Stimulated activated CD4-positive, alpha-beta T cell treated with anti-CD3 and anti-CD28 coated beads, Interleukin-2, amount 100 ng/mL, for 24 hours (primary cell): ENCODE measurements at places on chromosomes 16 and 17.

- no peak for DNase-seq
These were observed 8.5 kb downstream of the GJD3 start for GRCh38 chr17:40355804-40356758.

GRCh38 chr17:66240013-66240412 is 10.8 kb upstream of the APOH start:
- no peak for DNase-seq

- no peak for DNase-seq
These were observed 12.3 kb upstream of the UBE2I start for GRCh38 chr16:1297018-1297696.

DNA sequence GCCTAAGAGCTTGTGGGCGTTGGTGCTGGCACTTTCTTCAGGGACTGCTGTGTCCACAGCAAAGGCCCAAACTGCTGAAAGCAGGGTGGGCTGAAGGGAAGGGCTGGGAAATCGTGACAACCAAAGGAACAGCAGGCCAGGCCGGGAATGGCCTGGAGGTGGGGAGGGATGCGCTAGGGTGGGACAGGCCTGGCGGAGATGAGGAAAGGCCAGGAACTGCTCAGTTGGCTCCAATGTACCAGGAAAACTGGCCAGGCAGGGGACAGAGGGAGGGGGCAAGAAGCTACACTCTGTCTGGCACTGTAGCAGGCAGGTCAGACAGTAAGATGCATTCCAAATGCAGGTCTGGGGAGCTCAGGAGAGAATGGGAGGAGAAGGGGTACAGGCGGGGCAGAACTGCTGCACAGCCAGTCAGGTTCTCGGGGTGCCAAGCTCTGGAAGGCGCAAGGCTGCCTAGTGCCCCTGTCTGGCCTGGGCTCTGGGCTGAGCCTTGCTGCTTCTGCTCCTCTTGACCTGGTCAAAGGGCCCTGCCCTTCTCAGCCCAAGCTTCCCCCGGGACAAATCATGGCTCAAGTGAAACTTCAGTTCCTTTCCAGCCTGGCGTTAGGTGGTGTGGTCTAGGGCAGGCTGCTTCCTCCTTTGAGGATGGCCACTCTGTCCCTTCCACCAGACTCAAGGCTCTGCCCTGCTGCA is 7.3 kb downstream of the PNMT start:
- DNase-seq: no peak

DNA sequence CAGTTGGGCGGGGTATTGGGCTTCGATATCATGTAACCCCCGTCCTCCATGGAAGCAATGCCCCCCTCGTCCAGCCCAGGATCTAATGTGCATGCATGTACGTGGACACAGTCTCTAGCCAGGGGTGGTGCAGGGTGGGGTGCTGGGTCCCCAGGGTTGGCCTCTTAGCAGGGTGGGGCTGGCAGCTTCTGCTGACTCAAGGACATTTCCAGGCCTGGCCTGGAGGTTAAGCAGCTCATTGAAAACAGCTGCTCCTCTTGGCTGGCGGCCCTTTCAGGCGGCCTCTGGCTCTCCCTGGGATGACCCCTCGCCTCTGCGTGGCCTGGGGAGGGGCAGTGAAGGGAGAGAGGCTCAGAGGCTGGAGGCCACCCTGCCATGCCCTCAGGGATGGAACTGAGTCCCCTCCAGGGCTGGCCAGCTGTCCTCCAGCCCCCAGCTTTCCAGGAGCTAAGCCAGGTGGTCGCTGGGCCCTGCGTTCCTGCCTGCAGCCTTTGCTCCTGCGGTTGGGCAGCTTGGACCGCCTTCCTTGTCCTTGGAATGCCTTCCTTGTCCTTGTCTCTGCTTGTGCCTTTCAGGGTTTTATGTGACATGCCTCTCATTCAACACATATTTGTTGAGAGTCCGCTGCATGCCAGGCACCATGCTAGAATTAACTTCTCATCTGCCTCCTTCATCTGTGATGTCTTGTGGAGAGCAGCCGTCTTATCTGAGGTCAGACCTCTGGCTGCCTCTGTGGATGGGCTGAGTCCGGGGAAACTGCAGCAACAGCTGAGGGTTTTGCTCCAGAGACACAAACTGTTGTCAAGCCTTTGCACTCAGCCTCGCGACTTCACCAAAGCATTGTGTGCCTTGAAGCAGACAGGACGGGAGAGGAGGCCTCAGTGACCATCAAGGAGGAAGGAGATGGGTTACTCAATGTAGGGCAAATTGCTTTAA is 26.6 kb downstream of the MRC2 start:
- peak; percentile 32 for DNase-seq

DNA sequence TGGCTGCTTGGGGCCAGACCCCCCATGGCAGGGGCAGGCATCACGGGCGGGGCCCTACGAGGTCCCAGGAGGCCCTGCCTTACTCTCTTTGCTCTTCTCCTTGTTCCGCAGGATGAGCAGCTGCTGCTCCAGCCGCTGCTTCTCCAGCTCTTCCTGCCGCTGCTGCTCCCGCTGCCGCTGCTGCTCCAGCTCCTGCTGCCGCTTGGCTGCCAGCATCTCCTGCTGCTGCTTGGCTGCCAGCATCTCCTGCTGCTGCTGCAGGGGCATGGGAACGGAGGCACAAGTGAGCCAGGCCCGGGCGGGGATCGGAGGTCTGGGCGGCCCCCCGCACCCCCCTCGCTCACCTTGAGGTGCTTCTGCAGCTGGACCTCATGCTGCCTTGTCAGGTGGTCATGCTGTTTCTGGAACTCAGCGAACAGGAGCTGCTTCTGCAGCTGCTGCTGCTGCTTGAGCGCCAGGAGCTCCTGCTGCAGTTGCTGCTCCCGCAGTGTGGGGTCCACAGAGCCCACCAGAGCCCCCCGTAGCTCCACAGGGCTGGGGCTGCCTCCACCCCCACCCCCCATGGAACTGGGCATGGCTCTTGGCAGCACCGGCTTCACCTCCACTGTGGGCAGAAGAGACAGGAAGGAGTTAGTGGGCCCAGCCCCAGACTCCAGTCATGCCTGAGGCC is 22.8 kb downstream of the G6PC3 start:
- DNase-seq: no peak

GRCh38 chr16:66940236-66940635 is 4.9 kb downstream of the CES2 start:
- no peak for DNase-seq

- DNase-seq: no peak
These were observed 22.7 kb upstream of the KIF19 start for GRCh38 chr17:74303305-74303704.

DNA sequence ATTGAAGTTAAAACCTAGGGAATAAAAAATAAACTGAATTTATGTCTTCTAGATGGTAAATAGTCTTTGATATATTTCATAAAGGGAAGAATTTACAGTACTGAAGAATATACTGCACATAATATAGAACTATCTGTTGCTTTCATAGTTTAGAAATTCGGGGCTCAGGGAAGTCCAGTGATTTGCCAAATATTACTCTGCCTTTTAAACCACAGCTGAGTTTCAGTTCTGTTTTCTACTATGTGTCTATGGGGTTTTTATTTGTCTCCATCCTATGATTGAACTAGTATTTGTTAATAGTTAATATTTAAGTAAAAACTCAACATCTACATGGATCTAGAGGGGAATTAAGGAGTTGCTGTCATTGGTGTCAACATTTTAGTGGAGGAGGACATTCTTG is 715.0 kb upstream of the CDH8 start:
- no peak for DNase-seq

- DNase-seq: no peak
These were observed 58.7 kb downstream of the DYNLRB2 start for GRCh38 chr16:80599466-80599865.

- no peak for DNase-seq
These were observed 85.3 kb upstream of the NSRP1 start for GRCh38 chr17:30031214-30031869.
